ENCODE measurements at places on chromosomes 13 and 19.

GRCh38 chr13:51674276-51674675 lies 90.0 kb downstream of the WDFY2 start:
- no peak for DNase-seq

DNA sequence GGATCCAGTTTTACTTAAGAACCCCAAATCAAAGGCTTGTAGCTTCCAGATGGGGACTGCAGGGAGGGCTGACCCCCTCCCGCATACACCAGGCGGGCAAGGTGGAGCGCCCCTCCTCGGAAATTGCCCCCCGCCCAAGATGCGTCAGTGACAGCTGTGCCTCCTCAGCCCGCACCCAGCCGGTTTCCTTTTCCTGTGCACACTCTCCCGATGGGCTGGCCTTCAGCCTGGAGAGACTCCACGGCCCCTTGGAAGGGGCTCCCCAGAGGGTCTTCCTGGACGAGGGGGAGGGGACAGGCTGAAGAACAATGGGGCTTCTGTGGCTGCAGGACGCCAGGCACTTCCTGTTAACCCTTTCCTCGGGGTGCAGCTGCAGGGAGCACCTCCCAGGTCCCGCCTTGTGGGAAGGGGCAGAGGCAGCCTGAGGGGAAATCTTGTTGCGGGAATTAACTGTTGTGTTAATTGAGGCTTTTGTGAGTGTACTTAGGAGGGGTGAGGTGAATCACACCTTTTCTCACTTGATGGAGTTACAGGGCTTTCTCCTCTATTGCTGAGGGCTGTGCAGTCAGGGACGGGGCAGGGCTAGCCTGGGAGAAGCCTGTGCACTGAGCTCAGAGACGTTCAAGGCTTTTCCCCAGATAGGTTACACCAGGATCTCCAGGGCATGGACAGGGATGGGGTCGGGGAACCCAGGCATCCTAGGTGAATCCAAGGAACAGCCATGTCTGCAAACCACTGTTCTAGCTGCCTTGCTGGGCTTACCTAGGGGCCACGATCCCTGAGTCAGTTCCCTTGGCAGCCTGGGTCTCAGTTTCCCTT lies 14.3 kb downstream of the IER2 start:
- DNase-seq = peak; percentile 34

GRCh38 chr13:112783978-112784371 lies 94.1 kb downstream of the ATP11A start:
- no peak for DNase-seq

DNA sequence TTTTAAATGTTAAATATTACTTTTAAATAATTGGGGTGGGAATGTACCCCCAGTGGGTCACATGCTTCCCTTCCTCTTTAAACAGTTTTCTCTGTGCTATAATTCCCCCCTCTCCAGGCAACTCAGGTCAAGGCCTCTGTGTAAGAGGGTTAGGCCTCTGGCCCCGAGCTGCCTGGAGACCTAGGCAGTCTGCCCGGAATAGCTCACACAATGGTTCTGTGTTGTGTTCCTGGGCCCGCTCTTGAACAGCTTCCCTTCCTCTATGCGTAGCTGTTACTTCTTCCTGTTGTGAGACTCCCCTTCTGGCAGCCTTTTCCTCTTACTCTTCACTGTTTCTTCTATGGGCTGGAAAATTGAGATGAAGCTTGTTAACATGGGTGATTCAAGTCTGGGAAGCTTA lies 14.8 kb upstream of the ZNF492 start:
- no peak for DNase-seq

DNA sequence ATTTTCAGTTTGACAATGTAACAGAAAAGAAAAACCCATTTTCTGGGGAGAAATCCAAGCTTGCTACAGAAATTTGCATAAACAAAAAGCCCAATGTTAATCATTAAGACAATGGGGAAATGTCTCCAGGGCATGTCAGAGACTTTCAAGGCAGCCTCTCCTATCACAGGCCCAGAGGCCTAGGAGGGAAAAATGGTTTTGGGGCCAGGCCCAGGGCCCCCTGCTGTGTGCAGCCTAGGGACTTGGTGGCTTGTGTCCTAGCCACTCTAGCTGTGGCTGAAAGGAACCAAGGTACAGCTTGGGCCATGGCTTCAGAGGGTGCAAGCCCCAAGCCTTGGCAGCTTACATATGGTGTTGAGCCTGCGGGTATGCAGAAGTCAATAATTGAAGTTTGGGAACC lies 8.0 kb upstream of the TEX30 start:
- DNase-seq = no peak

GRCh38 chr13:27463500-27463899 lies 13.1 kb upstream of the MTIF3 start:
- DNase-seq = no peak

DNA sequence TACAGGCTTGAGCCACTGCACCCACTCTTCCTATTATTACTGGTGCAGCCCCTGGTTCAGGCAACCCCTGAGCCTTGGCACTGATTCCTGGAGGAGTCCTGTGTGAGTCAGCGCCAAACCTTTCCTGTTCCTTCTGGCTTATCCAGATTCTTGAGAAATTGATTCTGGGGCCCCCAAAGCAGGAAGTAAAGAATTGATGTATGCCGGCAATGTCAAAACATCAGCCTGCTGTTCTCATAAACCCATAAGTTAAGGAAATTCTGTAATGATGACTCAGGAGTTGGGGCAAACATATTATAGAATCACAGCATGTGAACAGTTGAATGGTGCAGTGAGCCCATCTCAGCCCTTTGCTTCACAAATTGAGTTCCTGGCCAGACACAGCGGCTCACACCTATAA lies 1.4 kb upstream of the OR7G3 start:
- DNase-seq = no peak

DNA sequence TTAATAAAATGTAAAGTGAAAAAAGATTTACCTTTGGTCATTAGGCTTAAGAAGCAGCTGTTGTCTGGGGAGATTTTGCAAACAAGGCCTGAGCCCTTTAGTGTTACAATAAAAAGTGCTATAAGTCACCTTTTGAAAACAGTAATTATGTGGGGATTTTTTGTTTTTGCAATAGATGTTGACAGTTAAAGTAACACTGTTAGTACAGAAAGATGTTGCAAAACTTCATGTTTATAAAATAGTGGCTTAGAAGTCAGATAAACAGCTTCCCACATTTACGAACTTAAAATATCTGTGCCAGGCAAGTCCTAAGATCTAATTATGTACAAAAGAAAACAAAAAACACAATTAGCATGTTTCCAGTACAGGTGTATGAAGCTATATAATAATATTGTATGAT lies 138.0 kb upstream of the IRS2 start:
- no peak for DNase-seq

- no peak for DNase-seq
Observed at GRCh38 chr13:94176561-94176960, 302.9 kb downstream of the DCT start.

GRCh38 chr19:47157431-47158321 lies 27.0 kb downstream of the SAE1 start:
- DNase-seq = no peak

GRCh38 chr13:30618930-30619279 lies 1.2 kb downstream of the USPL1 start:
- no peak for DNase-seq

DNA sequence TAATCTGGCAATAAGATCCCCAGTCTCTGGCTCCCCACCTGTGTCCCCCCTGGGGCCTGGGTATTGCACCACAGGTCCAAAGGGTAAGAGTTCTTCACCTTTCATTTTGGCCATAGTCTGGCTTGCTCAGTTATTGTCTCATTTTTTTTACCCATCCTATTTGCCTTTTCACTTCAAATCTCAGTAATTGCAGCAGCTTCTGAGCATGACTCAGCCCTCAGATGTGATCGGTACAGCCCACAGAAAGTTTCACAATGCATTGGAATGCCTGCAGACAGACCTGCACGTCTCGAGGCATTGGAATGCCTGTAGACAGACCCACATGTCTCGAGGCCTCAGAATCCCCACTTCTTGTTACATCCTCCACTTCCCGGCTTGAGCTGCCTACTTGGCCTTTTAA lies 173.6 kb downstream of the NUFIP1 start:
- DNase-seq = no peak

DNA sequence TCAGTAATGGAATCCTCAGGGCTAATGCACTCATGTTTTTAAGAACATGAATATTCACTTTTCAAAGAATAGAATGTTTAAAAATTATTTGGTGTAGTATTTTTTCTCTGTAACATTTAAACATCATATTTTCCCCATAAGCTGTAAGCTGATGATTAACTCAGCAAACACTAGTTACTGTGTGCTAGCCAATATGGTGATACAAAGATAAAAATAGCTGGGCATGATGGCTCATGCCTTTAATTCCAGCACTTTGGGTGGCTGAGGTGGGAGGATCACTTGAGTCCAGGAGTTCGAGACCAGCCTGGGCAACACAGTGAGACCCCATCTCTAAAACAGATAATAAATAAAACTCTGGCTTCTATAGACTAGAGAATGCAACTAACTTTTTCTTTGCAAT lies 13.2 kb downstream of the RNF17 start:
- no peak for DNase-seq

DNA sequence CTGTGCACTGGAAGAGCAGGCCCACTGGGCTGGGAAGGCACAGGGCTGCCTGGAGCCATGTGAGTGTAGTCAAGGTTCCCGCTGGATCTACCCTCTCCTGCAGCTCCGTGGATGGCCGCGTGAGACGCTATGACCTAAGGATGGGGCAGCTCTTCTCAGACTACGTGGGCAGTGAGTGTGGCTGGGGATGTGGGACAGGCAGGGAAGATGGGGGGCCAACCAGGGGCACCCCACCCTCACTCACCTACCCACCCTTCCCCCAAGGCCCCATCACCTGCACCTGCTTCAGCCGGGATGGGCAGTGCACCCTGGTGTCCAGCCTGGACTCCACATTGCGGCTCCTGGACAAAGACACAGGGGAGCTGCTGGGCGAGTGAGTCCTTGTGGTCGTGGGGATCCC lies 6.1 kb downstream of the WDR83 start:
- DNase-seq = no peak

- no peak for DNase-seq
Observed at GRCh38 chr19:10916602-10917001, 11.8 kb downstream of the YIPF2 start.

GRCh38 chr13:36998624-36999041 lies 507 bp downstream of the ALG5 start:
- no peak for DNase-seq

DNA sequence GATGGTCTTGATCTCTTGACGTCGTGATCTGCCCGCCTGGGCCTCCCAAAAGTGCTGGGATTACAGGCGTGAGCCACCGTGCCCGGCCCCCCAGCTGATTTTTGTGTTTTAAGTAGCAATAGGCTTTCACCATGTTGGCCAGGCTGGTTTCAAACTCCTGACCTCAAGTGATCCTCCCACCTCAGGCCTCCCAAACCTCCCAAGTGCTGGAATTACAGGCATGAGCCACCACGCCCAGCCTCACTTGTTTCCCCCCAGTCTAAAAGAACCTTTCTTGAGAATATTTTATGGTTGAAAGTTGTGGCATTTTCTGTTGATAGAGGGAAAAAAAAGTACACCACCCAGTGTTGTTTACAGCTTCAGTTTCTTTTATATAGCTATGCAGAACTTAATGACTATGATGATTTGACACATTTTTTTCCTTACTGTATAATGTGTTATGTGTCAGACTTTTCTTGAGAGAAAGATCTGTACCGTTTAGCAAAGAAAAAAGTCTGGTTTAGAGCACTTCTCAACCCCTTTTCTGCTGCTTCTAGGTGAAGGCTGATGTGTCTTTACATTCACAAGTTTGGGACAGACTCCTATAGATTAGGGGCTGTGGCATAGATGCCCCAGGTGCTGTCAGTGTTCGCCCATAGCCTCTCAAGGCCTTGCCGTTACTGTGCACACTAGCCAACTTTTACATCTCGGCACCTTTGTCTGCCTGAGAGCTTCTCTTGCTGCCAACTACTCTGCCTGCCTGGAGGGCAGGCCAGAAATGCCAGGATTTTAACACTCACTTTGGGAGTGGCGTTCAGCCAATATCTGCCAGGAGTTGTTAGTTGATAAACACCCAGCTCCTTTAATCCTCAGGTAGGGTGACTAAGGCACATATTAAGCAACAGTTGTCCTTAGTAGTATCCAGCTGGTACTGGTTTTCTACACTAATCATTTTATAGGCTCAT lies 33.0 kb downstream of the KCTD4 start:
- DNase-seq = no peak

DNA sequence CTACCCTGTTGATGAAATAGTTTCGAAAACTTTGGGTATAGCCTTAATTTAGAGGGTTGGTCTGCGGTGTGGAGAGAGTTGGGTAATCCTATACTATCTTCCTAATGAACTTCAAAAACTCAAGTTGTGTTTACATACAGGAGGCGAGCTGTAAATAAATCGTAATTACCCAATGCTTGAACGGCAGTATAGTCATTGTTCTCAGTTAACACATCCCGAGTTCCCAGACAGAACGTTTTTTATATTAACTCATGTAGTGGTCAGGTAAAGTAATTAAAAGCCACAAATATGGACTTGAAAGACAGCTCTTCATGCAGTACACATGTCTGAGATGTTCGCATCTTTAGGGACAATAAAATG lies 1.5 kb downstream of the PDS5B start:
- no peak for DNase-seq

- no peak for DNase-seq
Observed at GRCh38 chr13:99501848-99502301, 603 bp downstream of the TM9SF2 start.

DNA sequence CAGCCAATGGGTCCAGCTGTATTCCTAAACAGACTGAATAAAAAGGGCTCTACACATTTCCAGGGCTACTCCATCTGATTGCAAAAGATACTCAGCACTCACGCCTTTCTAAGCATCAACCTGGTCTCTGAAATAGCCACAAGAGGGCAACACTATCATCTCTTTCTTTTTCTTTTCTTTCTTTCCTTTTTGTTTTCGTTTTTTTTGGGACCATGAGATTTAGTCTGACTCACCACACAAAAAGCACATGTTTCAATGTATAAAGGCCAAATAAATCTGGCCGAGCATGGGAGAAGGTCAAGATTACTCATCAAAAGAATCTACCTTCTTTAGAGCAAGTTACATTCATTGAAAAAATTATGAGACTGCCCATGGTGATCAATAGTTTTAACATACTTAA lies 805.6 kb upstream of the ARGLU1 start:
- no peak for DNase-seq

- DNase-seq = peak; percentile 41
Observed at GRCh38 chr19:54551293-54551692, 22.3 kb upstream of the LILRA2 start.

DNA sequence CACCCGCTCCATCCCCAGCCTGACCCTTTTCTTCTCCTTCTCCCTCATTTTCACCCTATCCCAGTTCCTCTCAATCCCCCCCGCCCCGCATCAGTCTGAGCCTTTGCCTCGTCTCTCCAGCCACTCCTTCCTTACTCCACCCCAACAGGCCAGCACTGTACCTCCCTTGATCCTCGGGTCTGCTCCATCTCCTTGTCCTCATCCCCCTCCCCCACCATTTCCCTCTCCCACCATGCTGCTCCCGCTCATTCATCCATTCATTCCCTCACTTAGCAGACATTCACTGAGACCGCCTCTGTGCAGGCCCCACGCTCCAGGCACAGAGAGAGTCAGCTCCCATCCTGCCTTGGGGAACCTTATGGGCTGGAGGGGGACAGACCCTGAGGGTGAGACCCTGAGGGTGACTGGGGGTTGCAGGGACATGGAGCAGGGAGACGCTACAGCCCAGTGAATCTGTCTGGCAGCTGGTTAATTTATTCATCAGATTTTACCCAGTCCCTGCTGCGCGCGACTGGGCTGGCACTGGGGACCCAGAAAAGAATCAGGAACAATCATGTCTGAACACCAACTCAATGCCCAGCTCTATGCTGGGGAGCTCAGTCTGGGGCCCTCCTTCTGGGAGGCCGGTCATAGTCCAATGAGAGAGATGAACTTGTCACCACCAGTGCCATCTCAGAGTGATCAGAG lies 881 bp downstream of the ARHGAP33 start:
- DNase-seq = no peak

Data from CD4-positive, alpha-beta T cell treated with Interferon gamma for 1 hour (primary cell).